ENCODE measurements at places on chromosomes 7 and 10.

DNA sequence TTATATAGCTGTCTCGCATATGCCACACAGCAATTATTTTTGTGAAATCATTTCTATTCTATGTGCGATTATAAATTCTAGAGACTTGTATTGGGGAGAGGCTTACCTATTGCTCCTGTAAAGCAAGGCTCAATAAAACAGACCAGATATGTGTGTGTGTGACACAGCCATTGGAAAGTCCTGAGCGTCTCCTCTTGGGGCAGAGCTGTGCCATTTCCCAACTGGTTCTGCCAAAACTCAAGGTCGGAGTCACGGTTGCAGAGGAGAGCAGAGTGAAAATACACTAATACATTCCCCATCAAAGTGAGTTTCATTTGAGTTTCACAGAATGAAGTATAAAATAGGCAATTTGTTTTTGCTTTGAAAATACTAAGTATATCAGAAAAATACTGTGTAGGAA lies 567.4 kb upstream of the FZD8 start:
- no peak for DNase-seq

DNA sequence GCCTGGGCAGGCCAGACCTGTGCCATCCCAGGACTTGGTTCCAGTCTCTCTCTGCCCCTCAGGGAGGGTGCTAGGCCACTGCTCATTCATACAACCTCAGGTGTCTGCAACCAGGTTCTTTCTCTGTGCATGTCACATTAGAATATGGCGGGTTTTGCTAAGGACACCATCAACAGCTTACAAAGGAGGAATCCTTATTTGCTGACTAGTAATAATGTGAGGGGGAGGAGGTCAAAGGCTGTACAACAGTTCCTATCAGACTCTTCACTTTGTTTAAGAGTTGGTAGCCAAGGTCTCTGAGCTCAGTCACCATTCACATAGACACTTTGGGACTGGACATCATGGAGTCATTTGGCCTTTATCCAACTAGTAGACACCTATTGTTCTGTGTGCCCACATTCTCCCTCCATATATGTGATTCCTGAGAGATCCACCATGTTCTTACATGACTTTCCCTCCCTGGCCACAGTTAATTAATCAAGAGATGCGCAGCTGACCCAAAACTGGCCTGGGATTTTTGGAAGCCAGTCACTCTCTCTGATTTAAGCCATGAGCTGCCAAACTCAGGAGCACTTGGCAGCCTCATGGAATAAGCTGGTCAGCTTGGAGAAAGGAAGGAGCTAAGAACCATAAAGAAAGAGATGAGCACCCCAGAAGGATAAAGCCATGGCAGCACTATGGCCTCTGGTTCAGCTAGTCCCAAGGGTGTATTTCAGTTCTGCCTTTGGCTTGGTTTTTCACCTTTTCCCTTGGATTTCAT lies 51.2 kb downstream of the DPCD start:
- DNase-seq = no peak

- DNase-seq = no peak
Observed at GRCh38 chr7:151277631-151278030, 29.1 kb upstream of the SMARCD3 start.

GRCh38 chr10:43120929-43121314 lies 17.3 kb upstream of the CSGALNACT2 start:
- no peak for DNase-seq

DNA sequence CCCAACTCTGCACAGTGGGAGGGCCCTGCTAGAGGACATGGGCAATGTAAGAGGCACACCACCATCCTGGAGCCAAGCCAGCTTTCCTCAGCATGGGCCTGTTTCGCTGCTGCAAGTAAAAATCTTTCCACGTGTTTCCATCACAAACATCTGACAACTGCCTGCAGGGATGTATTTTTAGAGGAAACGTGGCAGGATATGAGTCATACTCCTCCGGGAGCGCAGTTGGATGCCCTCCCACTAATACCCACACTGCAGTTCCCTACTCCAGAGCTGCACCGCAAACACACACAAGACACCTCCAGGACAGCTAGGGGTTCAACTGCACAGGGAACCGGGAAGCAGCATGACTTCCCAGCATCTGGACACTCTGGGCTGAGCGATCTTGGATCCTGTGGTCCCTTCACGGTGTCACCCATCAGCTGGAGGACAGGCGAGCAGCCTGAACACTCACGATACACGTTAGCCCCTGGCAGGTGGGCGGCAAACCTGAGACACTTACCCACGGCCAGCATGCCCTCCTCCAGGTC lies 26.1 kb downstream of the PLAC9 start:
- DNase-seq = peak; percentile 92

DNA sequence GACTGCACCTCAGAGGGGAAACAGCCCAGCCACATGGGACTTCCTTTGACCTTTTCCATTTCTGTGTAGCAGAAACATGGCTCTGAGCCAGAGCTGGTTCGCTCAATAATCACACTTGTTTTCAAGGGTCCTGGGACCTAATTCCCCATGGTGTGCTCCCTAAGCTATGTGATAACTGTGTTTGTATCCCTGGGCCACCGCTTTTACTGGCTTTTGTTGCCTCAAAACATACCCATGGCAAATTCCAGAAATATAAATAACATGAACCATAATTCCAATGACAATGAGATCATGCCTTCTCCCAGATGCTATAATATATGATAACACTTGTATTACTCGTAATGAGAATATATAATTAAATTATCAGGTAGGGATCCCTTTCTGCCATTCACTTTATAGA lies 196.4 kb downstream of the GFRA1 start:
- no peak for DNase-seq

GRCh38 chr7:108836256-108836655 lies 266.6 kb downstream of the DNAJB9 start:
- no peak for DNase-seq

GRCh38 chr7:101542527-101543241 lies 86.4 kb downstream of the MYL10 start:
- DNase-seq = peak; percentile 39

DNA sequence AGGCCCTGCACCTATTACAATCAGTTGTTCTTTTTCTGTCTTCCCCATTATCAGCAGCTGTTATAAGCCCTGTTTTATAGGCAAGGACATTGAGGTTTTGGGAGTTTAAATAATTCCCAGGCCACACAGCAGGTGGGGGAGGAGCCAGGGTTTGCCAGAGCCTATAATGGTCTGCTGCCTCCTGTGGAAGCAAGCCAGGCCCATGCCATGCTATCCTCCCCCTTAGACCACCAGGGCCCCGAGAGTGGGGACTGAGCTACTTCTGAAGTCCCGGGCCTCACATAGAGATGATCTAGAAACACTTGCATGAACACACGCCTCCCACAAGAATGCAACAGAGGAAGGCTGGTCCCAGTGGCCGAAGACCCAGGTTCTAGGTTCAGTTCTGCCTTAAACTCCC lies 141.7 kb downstream of the SH3PXD2A start:
- DNase-seq = no peak

DNA sequence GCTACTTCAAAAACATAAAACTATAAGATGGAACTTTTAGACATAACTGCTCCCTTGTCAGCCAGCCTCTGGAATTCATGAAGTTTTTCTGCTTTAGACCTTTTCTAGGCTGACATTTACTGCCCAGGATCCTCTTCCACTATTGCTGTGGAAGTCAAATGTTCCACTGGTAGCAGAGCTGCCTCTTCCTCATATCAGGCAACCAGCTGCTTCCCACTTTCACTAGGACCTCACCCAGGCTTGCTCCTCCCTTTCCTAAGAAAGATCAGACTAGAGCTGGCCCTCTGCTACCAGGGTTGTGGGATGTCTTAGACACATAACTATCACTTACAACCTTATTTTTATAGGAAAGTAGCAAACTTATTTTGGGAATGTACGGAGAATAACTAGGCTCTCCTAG lies 121.5 kb downstream of the CTTNBP2 start:
- no peak for DNase-seq

GRCh38 chr10:3749011-3749410 lies 36.0 kb downstream of the KLF6 start:
- no peak for DNase-seq

Measured in bronchial epithelial cell (primary cell).